GM18507 (cell line): ENCODE measurements at places on chromosomes 6 and 20.

GRCh38 chr20:57262784-57263609, 3.4 kb downstream of the BMP7 start:
- DNase-seq, result no peak

- no peak for DNase-seq
Measured at GRCh38 chr20:59223182-59223601, 59.6 kb downstream of the ZNF831 start.

DNA sequence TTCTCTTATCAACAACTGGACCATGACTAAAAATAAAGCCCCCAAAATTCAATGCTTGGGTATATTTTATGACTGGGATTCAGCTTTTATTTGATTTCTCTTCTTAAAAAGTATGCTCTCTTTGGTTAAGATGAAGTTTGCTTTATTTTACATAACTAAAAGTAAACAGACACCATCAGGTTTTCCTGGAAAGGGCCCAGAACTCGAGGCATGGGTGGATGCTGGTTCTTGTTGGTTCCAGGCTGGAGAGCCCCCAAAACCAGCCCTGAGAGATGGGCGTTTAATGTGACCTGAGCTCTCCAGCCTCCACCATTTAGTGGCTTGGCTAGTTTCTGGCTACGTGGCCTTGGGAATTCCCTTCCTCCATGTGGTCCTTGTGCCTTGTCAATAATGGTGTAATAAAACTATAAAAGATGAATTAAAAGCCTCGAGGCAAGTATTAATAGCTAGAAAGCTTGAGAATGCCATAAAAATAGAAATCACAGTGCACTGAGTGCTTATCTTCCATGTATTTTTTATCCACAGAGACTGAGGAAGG, 34.1 kb downstream of the BANF2 start:
- no peak for DNase-seq

- no peak for DNase-seq
Measured at GRCh38 chr6:155493026-155493693, 37.5 kb upstream of the NOX3 start.

GRCh38 chr6:105609375-105609991, 206.6 kb upstream of the PREP start:
- no peak for DNase-seq

DNA sequence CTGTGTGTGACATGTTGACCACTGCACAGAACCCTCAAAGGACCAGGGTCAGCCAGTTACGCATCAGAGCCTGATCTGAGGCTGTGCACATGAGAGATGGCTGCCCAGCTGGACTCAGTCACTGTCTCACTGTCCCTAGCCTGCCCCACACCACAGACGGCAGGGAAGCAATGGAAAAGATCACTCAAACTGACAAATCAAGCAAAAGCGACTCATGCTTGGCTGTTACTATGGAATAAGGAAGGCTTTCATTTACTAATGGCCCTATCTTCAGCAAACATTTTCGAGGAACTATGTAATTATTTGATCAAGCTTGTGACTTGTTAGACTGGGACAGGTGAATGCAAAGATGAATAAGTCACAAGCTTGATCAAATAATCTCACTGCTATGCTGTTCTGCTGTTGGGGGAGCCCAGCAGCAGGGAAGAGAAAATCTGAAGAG, 137.0 kb downstream of the SLC23A2 start:
- no peak for DNase-seq

GRCh38 chr20:56542489-56543030, 9.5 kb downstream of the FAM209B start:
- no peak for DNase-seq

DNA sequence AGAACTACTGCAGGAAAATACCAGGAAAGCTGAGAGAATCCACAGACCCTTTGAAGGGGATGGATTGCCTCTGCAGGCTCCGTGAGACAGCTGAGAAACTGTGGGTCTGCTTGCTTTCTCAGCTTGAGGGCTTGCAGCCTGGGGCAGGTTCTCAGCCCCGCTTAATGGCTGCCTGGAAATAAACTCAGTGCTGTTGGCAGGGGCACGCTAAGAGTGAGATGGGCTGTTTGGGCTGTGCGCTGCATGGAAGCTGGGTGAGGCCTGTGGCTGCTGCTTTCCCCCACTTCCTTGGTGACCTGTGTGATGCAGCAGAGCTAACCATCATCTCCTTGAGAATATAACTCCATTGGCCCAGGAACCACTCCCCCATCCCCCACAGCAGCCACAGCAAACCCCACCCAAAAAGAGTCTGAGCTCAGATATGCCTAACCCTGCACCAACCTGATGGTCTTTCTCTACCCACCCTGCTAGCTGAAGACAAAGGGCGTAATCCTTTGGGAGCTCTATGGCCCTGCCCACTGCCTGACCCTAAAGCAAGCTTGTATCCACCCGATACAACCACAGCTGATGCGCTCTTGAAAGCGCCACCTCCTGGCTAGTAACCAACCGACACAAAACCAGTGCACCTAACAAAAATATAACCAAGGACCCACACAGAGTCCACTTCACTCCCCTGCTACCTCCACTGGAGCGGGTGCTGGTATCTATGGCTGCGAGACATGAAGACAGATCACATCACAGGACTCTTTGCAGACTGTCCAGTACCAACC, 800.6 kb upstream of the MAP3K7 start:
- DNase-seq, result no peak

- no peak for DNase-seq
Measured at GRCh38 chr6:44286747-44287146, 16.5 kb downstream of the TMEM151B start.

GRCh38 chr6:6284221-6284966, 36.1 kb downstream of the F13A1 start:
- DNase-seq, result no peak

DNA sequence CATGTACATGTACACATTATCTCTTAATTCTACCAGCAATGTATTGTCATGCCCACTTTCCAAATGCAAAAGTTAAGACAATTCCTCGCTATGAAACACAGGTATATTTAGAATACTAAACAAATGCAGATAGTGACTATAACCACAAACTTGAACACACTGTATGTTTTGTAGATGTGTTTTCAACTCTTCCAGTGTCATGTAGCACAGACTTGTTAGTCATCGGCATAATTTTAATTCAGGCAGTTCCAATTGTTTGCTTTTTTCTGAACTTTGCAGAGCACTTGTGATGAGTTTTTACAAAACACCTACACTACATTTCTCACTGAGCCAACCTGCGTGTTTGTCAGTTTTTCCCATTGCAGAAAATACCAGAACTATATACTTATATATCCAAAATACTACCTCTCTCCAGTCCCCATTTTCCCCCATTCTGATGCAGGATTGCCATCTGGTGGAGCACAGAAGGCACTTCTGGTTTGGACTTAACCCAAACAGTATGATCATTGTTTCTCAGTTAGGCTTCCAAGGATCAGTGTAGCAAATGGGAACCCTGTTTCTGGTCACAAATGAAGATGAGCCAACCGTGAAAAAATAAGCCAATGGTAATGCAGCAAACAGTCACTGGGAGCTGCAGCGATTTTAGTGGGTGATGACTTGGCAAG, 143.4 kb downstream of the ADGRB3 start:
- DNase-seq, result no peak

- no peak for DNase-seq
Measured at GRCh38 chr6:112203577-112204349, 50.6 kb downstream of the LAMA4 start.

DNA sequence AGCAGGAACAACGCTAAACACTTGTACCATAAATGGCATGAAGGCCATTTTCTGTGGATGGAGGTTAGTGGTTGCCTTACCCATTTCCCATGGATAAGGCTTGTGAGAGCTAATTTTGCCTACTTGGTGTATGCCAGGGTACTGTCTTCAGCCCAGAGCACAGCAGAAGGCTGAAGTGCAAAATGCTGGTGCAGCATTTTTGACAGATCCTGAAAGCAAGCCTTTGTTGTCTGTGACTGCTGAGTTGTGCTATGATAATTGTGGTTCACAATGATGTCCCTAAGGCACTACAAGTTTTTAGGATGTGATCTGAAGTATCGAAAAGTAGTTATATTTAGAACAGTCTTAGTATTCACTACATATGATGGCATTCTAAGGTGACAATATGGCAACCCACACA, 14.7 kb upstream of the HMGN3 start:
- DNase-seq, result no peak

- DNase-seq, result no peak
Measured at GRCh38 chr6:132187816-132188215, 213.5 kb downstream of the MOXD1 start.

DNA sequence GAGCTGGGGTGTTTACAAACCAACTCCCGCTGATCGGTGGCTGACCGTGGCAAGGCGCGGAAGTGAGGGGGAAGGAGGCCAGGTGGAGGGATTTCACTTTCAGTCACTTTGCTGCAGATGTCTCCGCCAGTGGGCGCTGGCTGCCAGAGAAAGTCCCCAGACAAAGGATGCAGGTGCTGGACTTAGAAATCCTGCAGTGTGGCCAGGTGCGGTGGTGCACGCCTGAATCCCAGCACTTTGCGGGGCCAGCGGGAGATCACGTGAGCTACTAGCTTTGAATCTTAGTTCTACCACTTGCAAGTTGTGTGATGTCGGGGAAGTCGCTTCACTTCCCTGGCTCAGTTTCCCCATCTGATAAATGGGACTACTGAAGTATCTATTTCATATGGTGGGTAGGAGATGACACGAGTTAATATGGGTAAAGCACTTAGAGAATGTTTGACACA, 180.4 kb downstream of the ZNF217 start:
- DNase-seq, result peak; percentile 80

DNA sequence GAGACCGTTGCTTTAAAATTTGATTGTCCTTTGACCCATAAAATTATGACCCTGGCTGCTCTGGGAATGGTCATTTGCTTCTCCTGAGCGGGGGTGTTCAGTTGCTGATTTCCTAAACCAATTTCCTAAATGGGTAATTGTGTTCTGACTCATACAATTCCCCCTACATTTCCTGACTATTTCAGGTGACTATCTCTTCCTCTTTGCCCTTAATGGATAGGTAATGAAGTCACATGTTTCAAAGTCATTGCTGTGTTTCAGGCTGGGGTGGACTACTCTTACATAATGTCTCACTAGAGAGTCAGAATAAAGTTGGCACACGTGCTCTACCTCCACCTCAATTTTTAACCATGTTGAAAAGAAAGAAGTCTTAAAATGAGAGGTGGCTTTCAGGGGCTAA, 109.8 kb downstream of the DOK5 start:
- no peak for DNase-seq

- no peak for DNase-seq
Measured at GRCh38 chr6:40387871-40388264, 199.3 kb downstream of the LRFN2 start.

GRCh38 chr6:6357032-6357431, 36.6 kb upstream of the F13A1 start:
- no peak for DNase-seq

DNA sequence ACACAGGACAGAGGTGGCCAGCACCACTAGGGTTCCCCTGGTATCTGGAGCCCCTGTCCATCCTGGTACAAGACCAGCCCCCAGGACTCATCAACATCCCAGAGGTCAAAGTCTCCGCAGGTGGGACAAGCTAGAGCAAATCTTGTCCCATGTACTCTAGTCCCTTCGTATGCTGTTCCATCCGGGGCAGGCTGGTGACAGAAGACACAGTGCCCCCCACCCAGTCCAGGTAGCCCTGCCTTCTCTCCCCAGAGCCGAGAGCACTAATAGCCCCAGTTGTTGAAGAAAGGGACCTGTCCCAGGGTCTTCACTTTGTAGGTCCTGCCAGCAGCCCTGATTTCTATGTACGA, 21.1 kb downstream of the PCK1 start:
- no peak for DNase-seq

DNA sequence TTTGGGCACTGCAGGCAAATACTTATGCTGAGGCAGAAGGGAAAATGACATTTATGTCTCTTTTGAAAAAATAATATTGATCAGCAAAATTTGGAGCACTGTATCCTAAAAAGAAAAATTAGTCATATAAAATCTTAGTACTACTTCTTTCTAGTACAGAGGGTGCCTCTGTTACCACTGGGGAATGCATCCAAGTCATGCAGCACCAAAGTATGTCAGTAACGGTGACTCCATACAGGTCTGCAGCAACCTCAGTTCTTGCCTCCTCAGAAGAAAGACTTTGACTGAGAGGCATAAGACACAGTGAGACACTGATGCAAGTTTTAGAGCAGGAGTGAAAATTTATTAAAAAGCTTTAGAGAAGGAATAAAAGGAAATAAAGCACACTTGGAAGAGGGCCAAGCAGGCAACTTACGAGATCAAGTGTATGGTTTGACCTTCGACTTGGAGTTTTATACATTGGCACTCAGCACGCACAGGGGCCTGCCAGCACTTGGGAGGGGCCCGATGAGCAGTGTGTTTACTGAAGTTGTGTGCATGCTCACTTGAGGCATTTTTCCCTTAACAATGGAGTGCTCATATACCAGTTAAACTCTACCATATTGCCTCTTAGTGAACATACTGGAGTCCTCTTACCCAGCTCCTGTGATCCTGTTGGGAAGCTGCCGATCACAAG, 1244.8 kb downstream of the EPHA7 start:
- DNase-seq, result no peak

DNA sequence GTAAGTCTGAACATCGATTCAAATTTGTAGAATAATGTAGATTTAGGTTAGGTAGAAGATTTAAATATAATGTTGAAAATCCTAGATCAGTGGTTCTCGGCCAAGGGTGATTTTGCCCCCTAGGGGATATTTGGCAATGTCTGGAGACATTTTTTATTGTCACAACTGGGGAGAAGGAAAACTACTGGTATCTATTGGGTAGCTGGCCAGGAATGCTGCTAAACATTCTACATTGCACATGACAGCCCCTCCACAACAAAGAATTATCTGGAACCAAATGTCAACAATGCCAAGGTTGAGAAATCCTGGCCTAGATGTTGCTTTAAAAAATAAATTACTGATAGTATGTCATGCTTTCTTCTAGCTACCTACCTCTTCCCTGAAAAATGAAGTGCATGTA, 76.1 kb downstream of the HIVEP2 start:
- DNase-seq, result no peak

GRCh38 chr6:158783851-158784250, 35.3 kb downstream of the EZR start:
- no peak for DNase-seq

DNA sequence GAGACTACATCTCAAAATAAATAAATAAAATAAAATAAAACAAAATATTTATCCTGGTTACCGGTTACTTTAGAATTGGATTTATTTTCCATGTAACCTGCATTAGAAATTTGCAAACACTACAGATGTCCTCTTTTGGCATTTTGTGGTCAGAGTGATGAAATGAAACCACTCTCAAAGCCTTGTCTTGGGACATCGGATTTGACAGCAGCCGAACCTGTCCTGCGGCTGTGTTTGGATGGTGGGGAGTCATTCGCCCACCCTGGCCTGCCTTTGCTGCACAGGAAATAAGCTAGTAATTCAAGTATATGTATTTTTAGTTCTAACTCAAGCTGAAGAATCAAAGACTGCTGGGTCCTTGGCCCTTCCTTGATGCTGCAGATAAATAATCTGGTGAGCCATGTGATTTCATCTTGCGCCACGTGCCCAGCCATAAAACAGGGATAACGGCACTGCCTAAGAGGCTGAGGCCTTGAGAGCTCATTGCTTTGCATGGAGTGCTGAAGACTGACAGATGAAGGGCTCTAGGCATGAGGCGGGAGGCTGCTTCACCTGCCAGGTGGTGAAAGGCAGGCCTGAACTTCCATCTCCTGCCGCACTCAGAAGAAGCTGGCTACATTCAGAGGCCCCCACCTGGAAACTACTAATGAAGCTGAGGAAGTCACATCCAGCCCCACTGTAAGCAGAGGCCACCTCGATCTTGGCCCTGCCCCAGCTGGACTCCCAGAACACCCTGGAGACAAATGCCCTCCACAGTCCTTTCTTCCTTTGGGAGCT, 76.9 kb downstream of the NOL4L start:
- DNase-seq, result no peak

- DNase-seq, result no peak
Measured at GRCh38 chr6:143357561-143358255, 92.8 kb downstream of the ADAT2 start.
